ENCODE measurements at places on chromosomes 6 and 20. TPM values are rescaled to one million over a fixed set of nuclear protein-coding genes. Genes with fewer than 3 reads are reported as not detected.

DNA sequence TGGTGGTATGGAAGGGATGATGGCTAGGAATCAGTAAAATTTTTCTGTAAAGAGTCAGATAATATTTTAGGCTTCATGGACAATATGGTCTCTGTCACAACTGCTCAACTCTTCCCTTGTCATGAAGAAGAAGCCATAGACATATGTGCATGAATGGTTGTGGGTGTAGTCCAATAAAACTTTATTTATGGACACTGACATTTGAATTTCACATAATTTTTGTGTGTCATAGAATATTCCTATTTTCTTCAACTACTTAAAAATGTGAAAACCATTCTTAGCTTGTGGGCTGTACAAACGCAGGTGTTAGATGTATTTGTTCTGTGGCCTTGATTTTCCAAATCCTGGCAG, 59.9 kb downstream of the SYNDIG1 start:
- no peak for ATAC-seq

DNA sequence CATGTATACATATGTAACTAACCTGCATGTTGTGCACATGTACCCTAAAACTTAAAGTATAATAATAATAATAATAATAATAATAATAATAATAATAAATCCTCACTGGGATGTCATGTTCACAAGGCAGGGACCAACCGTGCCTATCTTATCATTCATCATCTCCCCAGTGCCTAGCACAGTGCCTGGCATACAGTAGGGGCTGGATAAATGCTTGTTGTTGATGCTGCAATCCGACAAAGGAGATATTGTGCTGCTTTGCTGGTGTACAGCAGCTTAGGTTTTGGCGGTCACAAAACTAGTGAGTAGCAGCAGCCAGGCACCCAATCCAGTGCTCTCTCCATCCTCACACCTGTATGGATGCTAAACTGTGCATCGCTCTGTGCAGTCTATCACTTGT, 94.1 kb upstream of the ASF1A start:
- no peak for ATAC-seq

Gene MICB
- 34.3 TPM for total RNA-seq

Gene RNF39
- not detected for total RNA-seq

Gene ZBTB12
- 1.6 TPM for total RNA-seq

Data from activated T-helper 17 cell treated with anti-CD3 and anti-CD28 coated beads, Interleukin-2, amount 50 U/mL, for 72 hours (primary cell).